ENCODE measurements at places on chromosomes 4 and X.

- no peak for DNase-seq
Measured at GRCh38 chrX:133513123-133513522, 97.8 kb upstream of the GPC4 start.

- DNase-seq, result no peak
Measured at GRCh38 chr4:14023036-14023435, 395.5 kb upstream of the BOD1L1 start.

- no peak for DNase-seq
Measured at GRCh38 chrX:5490786-5491563, 737.7 kb downstream of the NLGN4X start.

- DNase-seq, result no peak
Measured at GRCh38 chr4:17561195-17561909, 15.6 kb upstream of the LAP3 start.

DNA sequence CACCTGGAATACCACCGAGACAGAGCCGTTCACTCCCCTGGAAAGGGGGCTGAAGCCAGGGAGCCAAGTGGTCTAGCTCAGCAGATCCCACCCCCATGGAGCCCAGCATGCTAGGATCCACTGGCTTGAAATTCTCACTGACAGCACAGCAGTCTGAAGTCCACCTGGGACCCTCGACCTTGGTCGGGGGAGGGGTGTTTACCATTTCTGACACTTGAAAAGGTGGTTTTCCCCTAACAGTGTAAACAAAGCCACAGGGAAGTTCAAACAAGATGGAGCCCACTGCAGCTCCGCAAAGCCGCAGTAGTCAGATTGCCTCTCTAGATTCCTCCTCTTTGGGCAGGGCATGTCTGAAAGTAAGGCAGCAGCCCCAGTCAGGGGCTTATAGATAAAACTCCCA is 243.2 kb downstream of the RASL11B start:
- no peak for DNase-seq

DNA sequence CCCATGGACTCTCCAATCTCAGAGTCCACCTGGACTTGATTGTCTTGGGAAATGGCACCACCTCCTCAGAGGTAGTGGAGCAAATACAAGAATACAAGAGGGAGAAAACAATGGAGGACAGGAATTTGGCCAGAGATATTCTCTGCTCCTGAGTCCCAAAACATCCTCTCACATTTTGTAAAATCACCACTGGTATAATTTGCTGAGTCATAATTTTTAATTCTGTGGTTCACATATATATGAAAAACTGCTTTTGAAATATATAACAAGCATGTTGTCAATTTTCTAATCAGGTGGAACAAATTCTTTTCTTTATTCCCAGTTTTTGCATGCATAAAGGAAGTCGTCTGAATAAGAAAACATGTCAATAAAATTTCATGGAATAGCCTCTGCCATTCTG is 356.1 kb downstream of the AFF2 start:
- DNase-seq, result no peak

DNA sequence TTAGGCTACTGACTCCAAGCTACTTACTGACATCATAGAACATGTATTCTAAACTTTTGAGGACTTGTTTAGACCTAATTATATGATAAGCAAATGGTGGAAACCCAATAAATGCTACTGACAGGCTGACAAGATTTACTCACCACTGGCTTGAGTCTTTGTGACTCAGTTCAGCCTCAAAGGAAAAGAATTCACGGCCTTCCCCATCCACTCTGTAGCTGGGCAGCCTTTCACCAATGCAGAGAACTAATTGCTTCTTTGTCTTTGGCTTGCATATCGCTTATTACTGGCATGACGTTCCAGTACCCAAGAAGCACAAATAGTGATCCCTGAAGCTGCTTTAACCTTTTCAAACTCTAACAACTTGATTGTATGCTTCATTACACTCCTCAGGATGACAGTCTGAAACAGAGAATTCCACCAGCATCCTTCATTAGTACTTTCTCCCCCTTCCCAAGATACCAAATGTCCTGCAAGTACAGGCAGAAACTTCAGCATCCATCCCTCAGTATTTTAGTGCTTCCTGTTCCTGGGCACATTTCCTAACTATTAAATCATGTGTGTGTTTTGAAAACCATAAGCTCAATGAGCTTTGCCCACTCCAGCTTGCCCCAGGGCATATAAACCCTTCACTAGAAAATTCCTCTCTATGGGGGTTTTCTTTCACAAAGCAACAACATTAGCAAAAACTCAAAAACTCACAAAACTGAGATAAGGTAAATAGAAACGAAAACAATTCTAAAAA is 298.1 kb upstream of the SLC7A11 start:
- DNase-seq, result no peak

- no peak for DNase-seq
Measured at GRCh38 chrX:131791608-131792355, 231.3 kb upstream of the STK26 start.

DNA sequence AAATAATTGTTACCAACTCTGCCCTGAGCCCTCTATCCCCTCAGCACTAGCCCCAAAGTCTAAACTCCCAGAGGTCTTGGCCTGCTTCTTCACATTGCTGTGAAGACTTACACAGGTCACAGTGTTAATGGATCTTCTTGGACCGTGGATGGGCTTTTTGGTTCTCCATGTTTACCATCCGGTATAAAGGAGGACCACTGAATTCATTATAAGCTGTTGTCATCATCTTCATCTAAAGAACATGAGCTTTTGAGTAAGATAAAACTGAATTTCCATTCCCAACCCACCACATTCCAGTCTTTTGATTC is 8.5 kb downstream of the NUDT11 start:
- no peak for DNase-seq

DNA sequence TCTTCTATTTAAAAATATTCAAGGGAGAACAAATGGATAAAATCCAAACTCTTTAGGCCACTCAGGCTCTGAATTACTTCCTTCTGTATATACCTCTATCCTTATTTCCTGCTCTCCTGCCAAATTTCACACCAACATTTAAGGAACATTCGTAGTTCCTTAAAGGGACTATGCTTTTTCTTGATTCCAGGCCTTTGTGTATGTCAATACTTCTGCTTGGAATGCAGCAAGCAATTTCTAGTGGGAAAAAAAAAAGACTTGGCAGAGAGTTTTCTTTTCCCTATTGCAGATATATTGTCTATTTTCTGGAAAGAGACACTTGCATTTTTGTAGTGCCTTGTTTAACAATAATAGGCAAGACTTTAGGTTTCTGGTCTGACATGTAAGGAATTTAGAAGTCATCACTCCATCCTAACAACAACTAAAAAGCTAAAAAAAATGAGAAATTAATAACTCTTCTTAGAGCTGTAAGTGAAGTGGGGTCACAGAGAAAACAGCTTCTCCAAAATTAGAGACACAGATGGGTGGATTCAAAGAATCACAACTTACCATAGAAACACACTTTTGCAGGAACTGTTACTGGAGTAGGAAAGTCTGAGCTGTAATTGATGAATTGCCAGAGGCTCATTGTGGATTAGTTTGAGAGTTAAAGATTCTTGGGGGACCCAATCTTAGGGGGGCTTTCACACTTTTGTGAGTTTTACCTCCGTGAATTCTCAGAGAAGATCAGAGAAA is 2.1 kb upstream of the ADH5 start:
- DNase-seq, result no peak

DNA sequence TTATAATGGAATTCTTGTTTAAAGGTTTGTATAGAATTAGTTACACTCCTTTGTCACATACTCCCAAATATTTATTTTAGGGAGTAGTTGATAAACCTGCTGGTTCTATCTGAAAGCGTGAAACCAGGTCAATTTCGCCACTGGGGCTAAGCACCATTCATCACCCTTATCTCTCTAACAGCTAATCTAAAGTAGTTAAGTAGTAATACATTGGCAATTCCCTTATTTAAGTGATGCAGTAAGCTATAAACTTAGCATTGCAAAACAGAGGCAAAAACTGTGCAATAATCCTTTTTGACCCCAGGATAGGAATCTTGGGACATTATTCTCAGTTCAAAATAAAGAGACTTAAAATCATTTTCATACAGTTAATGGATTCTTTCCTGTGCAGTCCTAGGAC is 33.7 kb upstream of the PTPN13 start:
- DNase-seq, result no peak

GRCh38 chr4:87910795-87911194 is 64.7 kb upstream of the SPP1 start:
- no peak for DNase-seq

GRCh38 chrX:147981038-147981752 is at the start of gene FMR1NB:
FMR1NB (plus strand) TSS chrX:147981337; CDS start chrX:147981403, 66 bp downstream.
- no peak for DNase-seq

DNA sequence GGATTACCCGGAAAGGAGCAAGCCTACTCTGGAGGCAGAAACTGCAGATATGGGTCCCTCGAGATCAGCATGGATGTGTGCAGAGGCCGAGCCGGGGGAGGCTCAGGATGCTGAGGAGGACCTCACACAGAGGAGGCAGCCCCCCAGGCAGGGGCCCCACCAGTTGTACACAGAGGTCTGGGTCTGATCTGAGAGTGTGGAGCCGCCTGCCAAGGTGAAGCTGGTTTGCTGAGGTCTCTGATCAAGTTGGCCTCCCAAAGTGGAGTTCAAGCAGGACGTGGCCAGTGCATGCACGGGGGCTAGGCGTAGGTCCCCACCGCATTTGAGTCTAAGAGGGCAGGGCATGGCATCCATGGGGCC is 35.0 kb downstream of the ACOX3 start:
- no peak for DNase-seq

DNA sequence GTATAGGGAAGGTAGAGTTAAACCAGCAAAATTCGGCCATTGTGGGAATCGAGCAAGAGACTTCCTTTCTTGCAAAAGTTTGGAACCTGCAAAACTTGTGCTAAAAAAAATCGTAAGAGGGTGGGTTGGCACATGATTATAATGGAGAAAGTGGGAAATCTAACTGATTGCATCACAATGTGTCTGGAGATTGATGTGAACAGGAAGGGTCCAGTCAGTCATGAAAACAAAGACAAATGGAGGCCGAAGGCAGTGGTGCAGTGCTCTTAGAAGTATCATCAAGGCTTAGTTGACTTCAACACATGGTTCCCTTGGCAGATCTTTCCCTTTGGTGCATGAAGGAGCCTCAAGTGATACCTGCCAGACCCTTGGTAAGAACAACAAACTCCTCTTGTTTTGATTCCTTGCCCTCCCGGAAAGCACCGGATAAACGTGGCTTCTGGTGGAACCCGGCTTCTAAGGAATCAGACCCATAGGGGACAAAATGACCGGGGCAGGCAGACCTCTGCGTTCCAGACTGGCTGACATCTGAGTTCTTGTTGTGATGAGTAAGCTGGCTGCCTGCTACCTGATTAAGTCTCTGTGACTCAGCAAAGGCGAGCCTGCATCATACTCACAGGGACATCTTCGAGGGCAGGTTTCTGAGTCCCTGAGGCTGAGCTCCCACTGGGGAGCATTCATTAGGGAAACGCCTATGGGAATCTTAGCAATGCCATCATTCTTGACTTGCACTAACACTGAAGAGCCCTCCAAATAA is 87.7 kb upstream of the MAP3K15 start:
- no peak for DNase-seq

DNA sequence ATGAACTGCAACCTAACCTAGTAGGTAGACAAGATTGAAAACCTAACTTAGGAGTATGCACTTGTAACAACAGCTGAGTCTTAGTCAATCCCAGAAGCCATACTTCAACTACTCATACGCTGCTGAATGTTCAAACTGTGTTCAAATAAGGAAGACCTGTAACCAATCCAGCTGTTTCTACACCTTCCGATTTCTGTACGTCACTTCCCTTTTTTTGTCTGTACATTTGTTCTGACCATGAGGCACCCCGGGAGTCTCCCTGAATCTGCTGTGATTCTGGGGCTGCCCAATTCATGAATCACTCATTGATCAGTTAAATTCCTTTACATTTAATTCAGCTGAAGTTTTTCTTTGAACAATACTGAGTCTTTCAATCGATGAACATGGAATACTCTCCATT is 89.5 kb downstream of the BMP3 start:
- DNase-seq, result no peak

- no peak for DNase-seq
Measured at GRCh38 chr4:93199492-93199891, 629.1 kb upstream of the ATOH1 start.

DNA sequence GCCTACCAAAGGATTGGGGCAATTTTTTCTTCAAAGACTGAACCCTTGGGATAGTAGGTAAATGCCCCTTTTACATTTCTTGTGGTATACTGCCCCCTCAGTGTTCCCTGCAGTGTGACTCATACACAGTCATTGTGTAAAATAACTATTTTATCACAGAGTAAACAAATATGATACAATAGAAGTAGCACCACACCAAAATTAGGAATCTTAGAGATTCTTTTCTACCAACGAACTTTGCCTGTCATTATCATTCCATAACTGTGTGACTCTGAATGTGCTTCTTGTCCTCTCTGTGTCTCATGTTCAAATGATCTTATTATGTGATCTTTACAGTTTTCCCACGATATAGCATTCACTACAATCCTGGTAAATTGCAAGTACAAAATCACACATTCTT is 517.0 kb downstream of the ZIC3 start:
- no peak for DNase-seq

DNA sequence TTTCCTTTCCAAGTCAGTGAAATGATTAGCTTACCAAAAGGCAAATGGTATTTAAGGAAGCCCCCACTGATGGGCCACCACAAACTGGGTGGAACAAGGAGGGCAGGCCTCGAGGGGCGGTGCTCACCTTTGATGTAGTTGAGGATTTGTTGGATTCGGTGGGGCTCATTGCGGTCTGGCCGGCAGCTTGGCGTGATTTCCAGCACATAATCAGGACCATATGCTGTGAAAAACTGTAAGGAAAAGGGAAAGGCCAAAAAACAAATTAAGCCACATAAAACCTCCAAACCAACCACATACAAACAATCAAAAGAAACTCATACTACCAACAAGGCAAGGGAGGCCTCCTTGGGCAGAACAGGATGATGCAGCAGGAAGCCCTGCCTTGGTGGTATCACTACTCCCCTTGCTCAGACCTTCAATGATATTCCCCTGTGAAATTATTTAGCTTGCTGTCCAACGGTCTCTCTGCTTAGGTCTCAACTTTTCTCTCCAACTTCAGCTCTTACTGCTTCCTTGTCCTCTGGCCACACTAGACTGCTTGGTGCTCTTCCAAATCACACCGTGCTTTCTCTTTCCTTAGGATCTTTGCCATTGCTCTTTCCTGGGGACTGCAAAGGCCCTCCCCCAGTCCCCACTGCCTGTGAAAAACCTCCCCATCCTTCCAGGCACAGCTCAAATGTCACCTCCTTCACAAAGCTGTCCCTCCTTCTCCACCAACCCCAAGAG is 46.1 kb upstream of the CITED1 start:
- DNase-seq, result no peak

DNA sequence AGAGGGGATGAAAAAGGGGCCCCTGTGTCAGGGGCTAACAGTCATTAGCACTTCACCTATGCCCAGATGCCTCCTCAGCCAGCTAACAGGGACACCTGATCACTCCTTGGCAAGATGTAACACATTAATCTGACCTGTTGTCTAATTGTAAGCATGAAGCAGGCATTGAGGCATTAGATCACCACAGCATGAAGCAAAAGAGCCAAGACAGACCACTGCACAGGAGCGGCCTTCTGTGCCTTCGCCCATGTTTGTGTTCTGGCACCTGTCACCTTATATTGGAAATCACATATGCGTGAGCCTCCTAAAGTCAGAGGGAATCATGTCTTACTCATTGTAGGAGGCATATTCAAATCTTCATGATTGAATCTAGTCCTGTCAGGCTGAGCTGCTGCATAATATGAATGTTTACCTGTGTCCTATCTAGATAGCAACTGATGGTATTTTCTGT is 48.4 kb downstream of the PTTG2 start:
- DNase-seq, result no peak

GRCh38 chr4:26217961-26218676 is 102.7 kb upstream of the RBPJ start:
- no peak for DNase-seq

GRCh38 chrX:111671668-111672067 is 9.3 kb upstream of the ALG13 start:
- no peak for DNase-seq

All from stimulated activated CD4-positive, alpha-beta T cell treated with anti-CD3 and anti-CD28 coated beads, Interleukin-1b, Interleukin-23, amount 100 ng/mL, for 1 hour (primary cell).